ENCODE measurements at places on chromosomes 11 and 22.
A peak's percentile ranks its signal among the peaks of the same experiment; 100 is the strongest.

DNA sequence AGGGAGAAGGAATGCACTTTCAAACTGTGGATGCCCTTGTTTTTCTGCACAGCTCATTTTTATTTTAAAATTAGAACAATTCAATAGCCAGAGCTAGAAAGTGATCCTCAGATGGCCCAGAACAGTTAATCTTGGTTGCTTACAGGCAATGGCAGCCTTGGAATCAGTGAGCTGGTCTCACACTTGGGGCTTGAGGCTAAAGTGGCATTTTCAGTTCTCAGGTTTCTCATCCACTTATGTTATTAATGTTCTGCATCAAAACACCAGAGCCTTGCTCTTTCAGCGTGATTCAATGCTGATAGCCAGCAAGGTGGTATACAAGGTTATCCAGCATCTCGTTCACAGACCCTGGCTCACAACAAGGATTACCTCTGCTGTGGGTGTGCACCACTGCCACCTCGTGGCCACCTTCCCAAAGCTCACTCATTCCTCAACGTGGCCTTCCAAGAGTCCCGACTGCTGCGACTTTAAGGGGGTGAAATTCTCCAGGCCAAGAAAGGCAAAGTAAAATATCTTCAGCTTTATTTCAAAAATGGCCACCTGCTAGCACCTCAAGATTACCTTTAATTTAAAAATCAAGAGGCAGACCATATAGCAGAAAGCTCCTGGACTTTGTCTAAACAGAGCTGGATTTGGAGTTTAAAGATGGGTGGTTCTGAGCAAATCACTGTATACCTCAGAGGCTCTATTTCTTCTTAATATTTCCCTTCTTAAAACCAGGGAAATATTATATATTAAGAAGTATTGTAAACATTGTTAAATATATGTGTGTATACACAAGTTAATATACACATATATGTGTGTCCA, 34.2 kb upstream of the FSHB start:
- DNase-seq: peak; percentile 45

DNA sequence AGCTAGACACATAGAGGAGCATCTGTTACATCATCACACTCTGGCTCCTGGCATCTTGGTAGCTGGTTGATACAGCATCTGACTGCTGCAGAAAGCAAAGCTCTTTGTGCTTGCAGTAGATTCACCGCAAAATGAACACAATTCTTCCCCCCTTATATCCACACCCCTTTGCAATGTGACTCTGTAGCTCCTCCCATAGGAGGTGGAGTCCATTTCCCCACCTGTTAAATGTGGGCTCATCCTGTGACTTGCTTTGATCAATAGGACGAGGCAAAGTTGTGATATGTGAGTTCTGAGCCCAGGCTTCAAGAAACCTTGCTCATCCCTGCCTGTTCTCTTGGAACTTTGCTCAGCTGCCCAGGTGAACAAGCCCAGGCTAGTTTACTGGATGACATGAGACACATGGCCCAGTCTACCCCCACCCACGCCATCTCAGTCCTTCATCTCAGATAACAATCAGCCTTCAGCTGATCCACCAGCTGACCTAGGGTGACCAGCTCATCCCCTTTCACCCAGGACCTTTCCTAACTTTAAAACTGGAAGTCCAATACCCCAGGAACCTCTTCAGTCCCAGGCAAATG, 272.2 kb downstream of the TENM4 start:
- no peak for DNase-seq

- DNase-seq: peak; percentile 21
These were observed 12.2 kb downstream of the TXN2 start for GRCh38 chr22:36469094-36469710.

DNA sequence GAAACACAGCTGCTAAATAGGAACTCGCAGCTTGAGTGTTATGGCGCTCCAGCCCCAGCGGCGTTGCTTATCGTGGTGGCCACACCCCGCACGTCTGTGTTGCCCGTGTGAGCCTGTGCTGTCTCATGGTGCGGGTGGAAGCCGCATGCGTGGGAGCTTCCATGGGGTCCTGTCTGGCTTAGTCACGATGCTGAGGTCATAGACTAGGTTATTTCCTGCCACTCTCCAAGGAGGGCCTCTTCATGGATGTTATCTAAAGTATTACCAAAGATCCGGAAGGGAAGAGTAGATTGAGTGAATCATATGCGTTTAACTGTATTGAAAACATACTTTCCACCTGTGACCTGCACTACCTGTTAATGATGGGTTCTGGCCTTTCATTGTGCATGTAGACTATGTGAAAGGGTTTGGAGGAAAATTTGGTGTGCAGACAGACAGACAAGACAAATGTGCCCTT, 21.7 kb downstream of the CTTN start:
- peak; percentile 85 for DNase-seq

DNA sequence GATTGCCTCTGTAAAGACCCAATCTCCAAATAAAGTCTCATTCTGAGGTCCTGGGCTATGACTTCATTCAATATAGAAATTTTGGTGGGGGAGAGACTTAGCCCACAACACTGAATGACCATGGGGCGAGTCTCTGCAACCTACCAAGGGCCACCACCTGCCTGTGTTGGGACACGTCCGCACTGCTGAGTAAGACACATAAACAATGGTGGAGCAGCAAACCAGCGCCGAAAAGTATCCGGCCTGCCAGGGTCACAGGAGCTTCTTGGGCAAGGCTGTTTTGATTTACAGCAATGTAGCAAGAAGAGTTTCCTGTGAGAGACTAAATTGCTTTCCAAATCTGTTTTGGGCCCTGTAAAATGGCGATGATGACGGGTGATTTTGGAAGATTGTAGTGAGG, 122.3 kb downstream of the SHANK2 start:
- no peak for DNase-seq

DNA sequence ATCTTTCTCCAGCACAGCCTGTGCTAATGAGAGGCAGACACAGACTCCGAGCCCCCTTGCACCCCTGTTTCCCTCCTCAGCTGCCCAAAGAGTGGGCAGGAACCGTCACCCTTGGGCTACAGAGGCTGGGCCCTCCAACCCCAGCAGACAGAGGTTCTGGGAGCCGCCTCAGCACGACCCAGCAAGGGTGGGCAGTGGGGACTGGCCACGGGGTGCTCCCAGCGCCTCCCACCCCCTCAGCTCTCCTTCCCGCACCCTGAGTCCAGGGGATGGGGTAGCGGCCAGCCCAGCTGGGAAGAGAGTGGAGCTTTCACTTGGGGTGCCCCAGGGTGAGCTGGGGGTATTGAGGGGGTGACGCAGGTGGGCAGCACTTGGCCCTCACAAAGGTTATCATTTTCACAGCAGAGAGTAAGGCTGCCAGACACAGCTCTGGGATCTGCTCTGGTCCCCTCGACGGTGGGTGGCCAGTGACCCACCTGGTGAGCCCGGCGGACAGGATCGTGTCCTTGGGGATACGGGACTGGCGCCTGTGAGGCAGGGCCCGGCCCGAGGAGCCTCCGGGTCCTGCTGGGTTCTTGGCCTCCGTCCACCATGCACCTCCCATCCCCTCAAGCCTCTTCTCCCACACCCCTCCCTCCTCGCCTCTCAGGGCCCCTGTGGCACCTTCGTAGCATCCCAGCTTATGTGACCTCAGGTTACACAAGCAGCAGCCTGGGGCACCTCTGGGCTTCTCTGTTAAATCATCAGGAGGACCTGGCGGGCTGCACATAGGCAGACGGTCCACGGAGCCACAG, 14.4 kb upstream of the BRSK2 start:
- DNase-seq: no peak

DNA sequence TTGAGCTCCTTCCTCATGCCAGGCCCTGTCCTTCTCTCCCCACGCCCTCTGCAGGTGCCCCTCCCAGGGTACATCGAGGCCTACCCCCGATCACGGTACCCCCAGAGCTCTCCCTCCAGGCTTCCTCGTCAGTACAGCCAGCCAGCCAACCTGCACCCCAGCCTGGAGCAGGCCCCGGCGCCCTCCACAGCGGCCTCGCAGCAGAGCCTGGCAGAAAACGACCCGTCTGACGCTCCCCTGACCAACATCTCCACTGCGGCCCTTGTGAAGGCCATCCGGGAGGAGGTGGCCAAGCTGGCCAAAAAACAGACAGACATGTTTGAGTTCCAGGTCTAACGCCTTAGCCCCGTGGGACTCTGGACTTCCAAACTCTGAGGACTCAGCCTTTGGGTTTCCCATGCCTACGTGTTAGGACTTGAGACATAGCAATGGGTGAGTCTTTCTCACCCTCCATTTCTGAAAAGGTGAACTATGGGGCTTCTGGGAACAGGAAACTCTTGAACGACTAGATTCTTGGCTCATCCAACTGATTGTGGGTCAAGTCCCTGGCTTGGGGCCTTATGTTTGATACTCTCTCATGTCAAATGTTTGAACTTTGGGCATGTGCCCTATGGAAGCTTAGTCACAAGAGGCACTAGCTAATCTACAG, 32.7 kb downstream of the C11orf91 start:
- DNase-seq: no peak

DNA sequence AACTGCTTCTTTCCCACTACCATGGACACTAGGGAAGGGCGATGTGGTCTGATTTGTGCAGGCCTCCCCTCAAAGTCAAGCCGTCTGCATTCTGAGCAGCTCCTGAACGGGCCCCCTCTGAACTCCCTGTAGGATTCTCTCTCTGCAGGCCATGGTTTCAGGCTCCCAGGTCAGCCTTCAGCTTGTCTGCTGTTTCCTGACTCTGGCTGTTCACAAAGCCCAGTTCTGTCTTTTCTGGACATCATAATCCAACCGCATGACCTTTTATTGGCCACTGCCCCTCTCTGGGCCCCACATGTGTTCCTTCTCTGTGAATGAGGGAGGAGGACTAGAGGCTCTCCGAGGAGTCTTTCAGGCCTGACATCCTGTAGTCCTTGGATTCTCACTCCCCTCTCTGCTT, 161.0 kb downstream of the FEZ1 start:
- no peak for DNase-seq

DNA sequence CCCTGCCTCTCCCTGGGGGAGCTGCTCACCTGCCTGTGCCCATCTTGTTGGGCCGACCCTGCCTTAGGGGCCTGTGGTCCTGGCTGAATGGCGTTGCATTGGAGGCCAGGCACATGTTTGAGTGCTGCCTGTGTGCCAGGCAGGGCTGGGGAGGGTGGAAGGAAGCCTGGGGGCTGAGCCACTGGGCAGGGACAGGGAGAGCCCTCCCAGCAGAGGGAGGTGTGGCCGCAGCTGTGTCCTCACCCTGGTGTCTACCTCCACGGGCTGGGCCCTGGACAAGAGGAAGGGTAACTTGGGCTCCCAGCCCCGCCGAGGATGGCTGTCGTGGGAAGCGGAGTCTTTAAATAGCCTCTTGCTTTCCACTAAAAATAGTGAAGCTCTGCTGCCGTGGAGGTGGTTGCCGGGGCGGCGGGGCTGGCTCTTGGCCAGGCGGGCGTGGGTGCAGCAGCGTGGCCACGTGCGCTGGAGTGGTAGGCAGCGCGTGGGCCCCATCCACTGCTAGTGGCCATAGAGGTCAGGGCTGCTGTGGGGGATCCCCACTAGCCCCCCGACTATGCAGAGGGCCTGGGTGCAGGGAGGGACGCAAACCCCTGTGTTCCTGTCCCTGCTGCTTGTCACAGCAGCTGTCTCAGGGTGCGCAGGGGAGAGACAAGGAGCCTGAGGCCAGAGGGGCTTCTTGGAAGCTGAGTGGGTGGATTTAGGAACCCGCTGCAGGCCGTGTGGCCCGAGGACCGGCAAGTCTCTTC, 6.2 kb downstream of the ZDHHC8 start:
- no peak for DNase-seq

DNA sequence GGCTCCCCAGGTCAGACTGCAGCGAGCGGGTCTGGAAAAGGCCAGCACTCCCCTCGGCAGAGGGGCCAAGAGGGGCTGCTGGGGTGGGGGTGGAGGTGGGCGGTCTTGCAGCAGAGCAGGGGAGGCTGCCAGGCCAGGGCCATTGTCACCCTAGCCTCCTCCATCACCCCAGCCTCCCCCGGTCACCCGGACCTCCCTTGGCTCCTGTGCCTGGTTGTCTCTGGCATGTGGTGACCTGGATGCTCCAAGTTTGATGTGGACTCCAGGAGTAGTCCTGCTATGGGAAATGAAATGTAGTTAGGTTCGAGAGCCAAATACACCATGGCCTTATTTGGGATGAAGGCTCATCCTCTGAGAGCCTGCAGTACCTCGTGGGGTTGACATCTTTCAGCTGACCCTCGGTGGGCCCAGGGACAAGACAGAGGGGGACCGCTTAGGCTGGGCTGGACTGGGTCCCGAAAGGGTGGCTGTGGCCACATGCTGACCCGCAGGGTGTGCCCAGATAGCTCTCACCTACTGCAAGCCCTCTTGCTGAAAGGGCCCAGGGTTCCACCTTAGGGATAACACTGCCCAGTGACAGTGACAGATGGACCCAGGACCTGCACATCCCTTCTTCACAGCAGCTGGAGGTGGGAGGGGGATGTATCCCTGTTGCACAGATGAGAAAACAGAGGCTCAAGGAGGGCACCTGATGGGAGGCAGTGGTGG, 24.1 kb downstream of the MRGPRD start:
- no peak for DNase-seq

- DNase-seq: no peak
These were observed 1.6 kb downstream of the SPI1 start for GRCh38 chr11:47376525-47377371.

GRCh38 chr22:50542416-50542927, 3.2 kb upstream of the KLHDC7B start:
- DNase-seq: no peak

DNA sequence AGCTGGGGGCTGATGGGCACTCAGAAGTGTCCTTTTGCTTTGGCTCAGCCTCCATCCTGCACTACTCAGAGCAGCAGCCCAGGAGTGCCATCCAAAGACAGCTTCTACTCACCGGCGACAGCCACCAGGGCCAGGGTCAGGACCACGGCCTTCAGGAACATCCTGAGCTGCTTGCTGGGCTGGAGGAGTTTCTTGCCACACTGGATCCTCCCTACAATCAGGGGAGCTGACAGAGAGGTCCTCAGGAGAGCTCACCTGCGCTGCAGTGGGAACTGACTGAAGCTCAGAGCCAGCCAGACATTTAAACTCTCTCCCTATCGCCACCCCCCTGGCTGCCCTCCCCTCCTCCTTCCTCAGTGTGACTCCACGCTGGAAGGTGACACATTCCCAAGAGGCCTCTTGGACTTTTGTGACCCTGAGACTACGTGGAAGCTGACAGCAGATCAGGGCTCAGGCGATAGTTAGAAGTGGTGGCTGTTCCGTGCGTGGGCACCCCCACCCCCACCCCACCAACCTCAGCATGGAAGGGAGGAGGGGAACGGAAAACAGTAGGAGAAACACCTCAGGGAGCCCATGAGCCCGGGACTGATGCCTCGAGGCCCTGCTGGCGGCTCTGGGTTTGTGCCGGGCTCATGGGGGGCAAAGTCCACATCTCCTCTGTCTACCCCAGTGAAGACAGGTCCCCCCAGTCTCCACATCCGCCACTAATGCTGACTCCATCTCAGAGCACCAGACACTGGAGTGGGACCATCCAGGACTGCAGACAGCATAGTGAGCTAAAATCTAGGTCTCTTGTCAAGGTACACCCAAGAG, at the start of gene APOA4:
TSS of gene APOA4 (minus strand) at position 274 of the 813 bp plus-strand sequence. CDS start at position 161, 113 bp downstream.
- no peak for DNase-seq

DNA sequence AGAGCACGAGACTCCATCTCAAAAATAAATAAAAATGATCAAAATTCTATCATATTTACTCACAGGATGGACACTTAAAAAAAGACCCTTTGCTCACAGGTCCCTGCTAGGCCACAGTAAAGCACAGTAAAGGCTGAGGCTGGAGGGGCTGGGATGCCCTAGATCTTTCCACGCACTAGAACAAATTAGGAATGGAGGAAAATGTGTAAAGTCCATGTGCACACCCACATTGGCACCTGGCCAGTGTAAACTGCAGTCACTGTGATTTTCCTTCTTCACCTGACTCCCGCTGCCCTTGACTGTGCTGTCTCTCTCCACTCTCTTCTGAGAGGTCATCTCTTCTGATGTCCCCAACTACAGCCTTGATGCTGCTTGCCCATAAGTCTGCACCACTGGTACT, 195.5 kb downstream of the EFCAB6 start:
- no peak for DNase-seq

- peak; percentile 41 for DNase-seq
These were observed 26.2 kb upstream of the ME3 start for GRCh38 chr11:86698639-86699038.
